ENCODE measurements at places on chromosomes 1 and 21. TPM values are rescaled to one million over a fixed set of nuclear protein-coding genes. Genes with fewer than 3 reads are reported as not detected.

DNA sequence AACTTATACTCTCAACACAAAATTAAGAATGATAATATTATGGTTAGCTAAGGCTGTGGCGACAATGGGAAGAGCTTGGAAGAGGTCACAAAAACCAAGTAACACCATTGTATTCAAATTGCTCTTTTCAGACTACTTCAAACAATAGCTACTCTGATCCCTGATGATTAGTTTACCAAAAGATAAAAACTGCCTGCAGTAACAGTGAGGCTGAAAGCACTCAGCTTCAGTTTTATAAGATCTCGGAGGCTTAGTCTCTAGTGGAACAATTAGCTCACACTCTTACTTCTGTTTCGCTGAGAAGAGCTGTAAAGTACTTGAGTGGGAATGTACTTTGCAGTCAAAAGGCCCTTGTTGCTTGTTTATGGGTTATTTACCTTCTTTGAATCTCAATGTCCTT, 278.5 kb downstream of the LRRC7 start:
- no peak for DNase-seq

DNA sequence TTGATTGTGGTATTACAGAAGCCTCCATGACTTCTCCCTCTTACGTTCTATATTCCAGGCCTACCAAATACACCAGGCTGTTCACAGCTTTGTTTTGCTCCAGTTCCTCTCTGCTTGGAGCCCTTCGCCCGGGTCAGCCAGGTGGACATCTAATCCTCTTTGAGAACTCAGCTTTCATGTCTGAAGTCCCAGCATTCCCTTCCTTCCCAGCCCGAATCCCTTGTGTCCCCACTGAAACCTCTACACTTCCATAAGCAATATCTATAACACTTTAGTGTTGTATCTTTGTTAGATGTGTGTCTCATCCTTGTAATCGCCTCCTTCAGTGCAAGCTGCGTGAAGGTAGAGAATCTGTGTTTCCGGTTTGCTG, 1.9 kb downstream of the RNF11 start:
- no peak for DNase-seq

DNA sequence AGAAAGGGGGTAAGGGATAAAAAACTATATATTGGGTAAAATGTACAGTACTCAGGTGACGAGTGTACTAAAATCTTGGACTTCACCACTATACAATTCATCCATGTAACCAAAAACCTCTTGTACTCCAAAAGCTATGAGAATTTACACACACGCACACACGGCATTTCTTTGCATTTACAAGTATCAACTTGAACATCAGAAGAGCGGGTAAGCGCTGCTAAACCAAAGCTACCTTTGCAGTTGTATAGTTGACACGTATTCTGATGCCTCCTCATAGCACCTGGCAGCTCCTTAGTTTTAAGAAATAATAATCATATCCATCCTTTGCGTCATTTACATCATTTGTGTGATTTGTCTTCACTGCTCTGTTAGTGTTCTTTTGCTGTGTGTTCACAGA, 17.6 kb downstream of the CDC42BPA start:
- DNase-seq = no peak

Gene FABP3
- 3.0 TPM for total RNA-seq

DNA sequence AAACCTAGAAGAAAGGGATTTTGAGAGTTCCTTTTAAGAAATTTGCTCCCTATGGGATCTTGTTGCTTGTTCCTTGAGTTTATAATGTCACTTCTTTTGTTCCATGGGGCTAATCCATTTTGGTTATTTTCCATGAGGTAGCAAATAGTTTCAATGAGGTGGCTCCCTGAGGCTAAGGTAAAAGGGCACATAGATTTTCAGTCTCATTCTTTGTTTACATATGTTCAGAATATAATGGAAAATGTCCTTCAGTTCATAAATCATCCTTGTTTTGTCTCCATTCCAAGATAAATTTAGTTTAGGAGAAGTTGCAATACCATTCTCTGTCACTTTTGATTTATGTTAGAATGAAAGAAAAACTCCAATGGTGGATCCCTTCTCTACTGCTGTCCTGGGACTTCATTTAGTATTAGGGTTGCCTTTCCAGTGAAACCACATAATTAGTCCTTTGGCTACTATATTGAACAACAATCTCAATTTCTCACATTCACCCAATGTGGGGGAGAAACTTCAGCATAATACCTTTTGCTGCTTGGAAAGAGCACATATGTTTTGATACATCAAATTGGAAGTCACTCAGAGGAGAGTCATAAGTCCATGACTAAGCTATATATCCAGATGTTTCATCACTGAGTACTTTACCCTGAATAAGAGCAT, 80.9 kb upstream of the ADAMTS5 start:
- no peak for DNase-seq
